ENCODE measurements at places on chromosomes 4 and X.

GRCh38 chr4:145341381-145341780 lies 140.3 kb upstream of the SMAD1 start:
- DNase-seq, result no peak

DNA sequence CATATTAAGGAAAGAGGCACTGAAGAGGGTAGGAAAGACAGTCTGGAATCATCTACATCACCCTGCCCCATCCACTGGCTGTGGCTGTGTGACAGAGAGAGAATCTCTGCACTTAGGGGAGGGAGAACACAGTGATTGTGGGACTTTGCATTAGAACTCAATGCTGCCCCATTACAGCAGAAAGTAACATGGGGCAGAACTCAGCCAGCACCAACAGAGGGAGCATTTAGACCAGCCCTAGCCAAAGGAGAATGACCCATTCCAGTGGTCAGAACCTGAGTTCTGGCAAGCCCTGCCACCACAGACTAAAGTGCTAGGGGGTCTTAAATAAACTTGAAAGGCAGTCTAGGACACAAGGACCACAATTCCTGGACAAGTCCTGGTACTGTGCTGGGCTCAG lies 37.9 kb downstream of the ZNF330 start:
- no peak for DNase-seq

DNA sequence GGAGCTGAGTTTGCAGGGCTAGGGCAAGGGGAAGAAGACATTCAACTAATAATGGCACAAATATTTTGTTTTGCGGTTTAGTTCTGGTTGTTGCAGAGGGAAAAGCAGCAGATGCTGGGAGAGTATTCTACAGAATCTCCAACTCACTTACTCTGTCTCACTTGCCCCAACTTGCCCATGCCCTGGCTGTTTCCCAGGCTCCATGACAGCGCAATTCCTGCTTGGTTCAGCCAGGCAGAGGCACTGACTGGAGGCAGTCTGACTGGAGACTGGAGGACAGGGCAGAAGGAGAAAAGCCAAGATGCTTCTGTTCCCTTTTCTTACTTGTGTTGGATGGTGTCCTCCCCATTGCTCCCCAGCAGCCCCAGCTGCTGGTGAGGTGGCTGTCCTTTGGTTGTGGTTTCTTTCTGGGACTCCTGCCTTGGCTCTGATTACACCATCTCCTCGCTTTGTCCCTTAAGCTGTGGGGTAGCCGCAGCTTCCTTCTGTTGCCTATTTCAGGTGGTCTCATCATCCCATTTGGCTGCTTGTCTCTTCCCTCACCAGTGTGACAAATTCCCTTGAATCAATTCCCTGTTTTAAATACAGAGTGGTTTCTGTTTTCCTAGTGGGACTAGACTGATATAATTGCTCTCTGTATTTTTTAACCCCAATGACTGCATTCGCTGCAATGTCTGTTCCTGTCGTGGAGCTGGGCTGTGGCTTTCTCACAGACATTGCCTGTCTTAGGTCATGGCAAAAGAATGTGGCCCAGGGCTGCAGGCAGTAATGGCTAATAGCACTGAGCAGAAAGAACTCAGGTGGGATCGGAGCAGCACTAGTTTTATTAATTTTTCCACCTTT lies 24.2 kb upstream of the RASL11B start:
- no peak for DNase-seq

- no peak for DNase-seq
Observed at GRCh38 chr4:98744372-98745150, 86.2 kb upstream of the TSPAN5 start.

GRCh38 chr4:82371497-82371896 lies 2.3 kb downstream of the HNRNPD start:
- DNase-seq, result no peak

GRCh38 chrX:72262077-72262476 lies 15.0 kb downstream of the RPS4X start:
- no peak for DNase-seq

DNA sequence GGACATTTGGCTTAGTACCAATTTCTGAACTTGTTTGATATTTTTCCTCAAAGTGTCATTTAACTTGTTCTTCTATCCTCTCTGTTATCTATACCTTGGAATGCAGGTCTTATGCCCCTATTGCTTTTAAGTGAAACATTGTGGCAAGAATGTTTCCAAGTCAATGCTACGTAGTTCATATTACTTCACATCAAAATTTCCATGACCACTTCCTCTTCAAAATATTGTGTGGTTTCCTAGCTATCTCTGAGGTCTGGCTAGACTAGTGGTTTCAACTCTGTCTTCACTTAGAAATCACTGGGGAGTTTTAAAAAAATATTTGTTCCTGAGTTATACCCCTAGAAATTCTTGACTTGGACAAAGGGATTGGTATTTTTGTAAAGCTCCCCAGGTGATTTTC lies 20.2 kb upstream of the RASGEF1B start:
- no peak for DNase-seq

- no peak for DNase-seq
Observed at GRCh38 chr4:14850455-14851097, 151.7 kb upstream of the CPEB2 start.

DNA sequence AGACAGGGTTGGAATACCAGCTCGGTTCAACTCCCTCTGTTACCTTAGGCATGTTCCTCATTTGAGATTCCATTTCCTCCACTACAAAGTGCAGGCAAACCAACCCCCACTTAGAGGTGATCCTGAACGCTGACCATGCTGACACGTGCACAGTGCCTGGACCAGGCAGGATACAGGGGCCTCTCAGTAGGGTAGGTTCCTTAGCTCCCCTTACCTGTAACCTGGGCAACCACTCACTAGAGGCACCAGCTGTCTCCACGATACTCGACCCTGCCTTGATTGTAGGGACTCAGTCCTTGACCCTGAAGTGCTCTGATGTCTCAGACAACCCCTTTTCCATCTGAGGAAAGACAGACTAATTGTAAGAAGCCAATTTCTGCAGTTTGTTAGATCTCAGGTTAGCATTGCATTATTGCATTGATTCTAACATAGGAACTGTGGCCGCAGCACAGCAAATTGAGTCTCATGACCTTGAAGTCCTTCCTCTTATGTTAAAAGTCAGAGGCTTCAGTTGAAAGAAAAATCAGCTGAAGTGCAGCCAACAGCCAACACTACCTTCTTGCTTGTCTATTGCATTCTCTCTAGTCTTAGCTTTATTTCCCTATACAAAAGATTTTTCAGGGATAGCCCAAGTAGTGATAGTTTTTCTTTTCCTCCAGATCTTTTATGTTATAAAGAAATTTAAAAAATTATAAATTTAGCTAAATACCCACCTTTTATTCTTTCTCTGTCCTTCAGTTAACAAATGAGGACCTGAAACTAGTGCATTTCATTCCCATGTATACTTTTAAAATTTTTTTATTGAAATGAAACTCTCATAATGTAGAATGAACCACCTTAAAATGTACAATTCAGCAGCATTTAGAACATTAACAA lies 11.2 kb upstream of the C1QTNF7 start:
- no peak for DNase-seq

DNA sequence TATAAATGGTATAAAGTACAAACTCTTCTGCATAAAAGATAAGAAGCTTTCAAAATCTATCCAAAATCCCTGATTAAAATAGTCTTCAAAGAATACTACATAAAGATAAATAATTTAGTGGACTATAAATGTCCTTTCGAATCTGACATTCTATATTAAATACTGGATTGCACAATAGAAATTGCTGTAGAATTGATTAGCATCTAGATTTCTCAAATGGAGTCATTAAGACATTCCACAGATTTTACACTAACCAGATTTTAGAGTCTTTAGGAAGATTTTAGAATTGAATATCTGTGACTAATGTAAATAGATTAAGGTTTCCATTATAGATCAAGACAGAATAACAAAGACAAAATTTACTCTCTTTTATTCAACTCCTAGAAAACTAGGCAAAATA lies 663.9 kb downstream of the STPG2 start:
- no peak for DNase-seq

- peak; percentile 60 for DNase-seq
Observed at GRCh38 chr4:147019091-147019490, 73.4 kb upstream of the TTC29 start.

GRCh38 chr4:74441744-74442143 lies 3.2 kb upstream of the AREG start:
- no peak for DNase-seq

- DNase-seq, result no peak
Observed at GRCh38 chr4:568962-569361, 7.1 kb downstream of the TMEM271 start.

- DNase-seq, result peak; percentile 8
Observed at GRCh38 chr4:121943941-121944340, 7.9 kb downstream of the TRPC3 start.

- no peak for DNase-seq
Observed at GRCh38 chr4:38728631-38729141, 54.1 kb downstream of the TLR10 start.

GRCh38 chr4:76582817-76583087 lies 147.7 kb downstream of the SHROOM3 start:
- DNase-seq, result no peak

GRCh38 chr4:175708739-175709138 lies 103.3 kb downstream of the GPM6A start:
- DNase-seq, result no peak

- no peak for DNase-seq
Observed at GRCh38 chr4:147336252-147336651, 144.6 kb upstream of the EDNRA start.

DNA sequence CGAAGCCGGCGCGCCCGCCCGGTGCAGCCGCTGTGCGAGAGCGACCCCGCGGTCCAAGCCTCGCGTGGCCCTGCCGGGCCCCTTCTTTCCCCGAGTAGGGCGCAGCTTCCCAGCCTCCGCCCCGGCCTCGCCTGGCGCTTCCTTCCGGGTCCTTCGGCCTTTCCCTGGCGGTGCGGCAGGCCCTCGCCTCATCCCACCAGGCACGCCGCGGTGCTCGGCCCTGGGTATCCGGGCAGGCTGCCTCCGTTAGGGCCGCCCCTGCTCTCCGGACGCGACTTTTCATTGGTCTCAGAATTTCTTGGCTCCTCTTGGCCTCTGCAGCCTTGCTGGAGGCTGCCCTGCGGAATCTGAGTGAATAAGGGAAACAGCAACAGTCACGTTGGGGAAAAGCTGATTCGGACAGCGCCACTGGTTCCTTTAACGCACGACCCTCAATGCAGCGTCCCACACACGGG lies 429 bp downstream of the UVSSA start:
- DNase-seq, result peak; percentile 55

- no peak for DNase-seq
Observed at GRCh38 chrX:68950937-68951336, 122.1 kb downstream of the EFNB1 start.

DNA sequence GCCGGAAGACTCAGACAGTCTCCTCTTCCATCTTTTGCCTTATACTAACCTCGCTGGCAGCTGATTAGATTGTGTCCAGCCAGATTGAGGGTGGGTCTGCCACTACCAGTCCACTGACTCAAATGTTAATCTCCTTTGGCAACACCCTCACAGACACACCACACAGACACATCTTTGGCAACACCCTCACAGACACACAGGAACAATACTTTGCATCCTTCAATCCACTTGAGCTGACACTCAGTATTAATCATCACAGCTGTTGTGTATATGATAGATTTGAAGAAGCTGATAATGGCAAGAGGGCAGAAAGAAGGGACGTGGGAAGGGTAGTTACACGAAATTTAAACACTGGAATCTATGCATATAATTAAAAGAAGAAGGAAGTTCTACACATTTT lies 139.5 kb downstream of the ANKRD50 start:
- no peak for DNase-seq

GRCh38 chr4:46993075-46994006 lies at the start of gene GABRA4:
Gene GABRA4 (minus strand): TSS chr4:46993581. CDS start chr4:46993424, 157 bp downstream.
- DNase-seq, result no peak

DNA sequence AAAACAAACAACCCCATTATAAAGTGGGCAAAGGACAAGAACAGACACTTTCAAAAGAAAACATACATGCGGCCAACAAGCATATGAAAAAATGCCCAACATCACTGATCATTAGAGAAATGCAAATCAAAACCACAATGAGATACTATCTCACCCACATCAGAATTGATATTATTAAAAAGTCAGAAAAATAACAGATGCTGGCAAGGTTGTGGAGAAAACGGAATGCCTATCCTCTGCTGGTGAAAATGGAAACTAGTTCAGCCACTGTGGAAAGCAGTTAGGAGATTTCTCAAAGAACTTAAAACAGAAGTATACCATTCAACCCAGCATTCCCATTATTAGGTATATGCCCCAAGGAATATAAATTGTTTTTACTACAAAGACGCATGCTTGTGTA lies 112.5 kb downstream of the JADE1 start:
- DNase-seq, result no peak

DNA sequence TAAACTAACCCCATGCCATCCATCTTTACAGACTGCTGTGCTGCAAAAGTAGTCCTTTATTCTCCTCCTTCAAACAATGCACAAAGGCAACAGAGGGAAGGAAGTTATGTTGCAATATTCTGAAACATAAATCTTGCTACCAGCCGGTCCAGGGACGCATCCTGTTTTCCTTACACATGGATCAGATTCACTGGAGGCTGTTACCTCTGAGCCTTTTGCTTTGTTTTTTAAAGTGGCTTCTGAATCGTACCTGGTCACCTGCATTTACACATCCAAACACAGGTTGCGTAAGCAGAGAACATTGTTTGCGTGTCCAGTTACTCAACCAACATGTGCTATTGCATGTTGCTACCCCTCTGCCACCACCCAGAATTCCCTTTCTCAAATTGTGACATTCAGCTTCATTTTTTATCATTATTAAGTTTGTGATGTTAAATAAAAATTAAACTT lies 8.8 kb downstream of the PPARGC1A start:
- DNase-seq, result no peak

DNA sequence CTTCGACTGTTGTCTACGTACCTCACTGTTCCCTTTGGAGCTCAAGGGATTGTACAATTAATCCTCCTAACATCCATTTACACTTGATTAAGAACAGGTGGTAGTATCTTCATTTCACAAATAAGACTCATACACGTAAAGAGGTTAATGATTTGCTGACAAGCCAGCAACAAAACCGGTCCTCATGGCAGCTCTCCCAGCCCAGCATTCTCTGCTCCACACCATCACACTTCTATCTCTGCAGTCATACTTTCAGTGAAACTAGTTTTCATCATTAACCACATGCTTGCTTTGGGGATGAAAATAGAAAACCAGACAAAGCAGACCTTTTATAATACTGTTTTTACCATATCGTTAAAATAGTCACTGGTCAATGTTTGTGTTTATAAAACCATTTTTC lies 28.7 kb upstream of the CASK start:
- DNase-seq, result no peak

DNA sequence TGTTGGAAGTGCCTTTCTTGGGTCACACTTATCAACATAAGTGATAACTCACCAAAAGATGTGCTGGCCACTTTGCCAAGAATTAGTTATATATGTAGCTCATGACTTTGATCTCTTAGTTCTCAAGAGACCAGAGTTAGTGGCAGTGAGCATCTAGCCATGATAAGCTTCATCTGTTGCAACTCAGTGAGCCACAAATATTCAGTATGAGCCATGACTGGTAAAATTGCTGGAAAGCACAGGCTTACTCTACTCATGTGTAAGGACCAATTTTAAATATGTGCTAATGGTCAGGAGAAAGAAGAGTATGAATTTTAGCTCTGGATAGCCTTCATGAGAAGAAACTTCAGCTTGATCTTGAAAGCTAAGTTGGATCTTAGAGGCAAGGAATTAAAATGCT lies 59.4 kb upstream of the TLL1 start:
- DNase-seq, result no peak

- no peak for DNase-seq
Observed at GRCh38 chr4:11549525-11549924, 120.8 kb upstream of the HS3ST1 start.

Data from CD4-positive, alpha-beta T cell treated with Interleukin-17A for 4 hours (primary cell).